ENCODE measurements at places on chromosomes 1 and 21.

GRCh38 chr1:232484856-232485255 lies 145.1 kb downstream of the SIPA1L2 start:
- DNase-seq: no peak

- DNase-seq: no peak
Observed at GRCh38 chr1:88787023-88787903, 103.2 kb downstream of the PKN2 start.

- DNase-seq: no peak
Observed at GRCh38 chr1:94666797-94667196, 125.2 kb upstream of the F3 start.

DNA sequence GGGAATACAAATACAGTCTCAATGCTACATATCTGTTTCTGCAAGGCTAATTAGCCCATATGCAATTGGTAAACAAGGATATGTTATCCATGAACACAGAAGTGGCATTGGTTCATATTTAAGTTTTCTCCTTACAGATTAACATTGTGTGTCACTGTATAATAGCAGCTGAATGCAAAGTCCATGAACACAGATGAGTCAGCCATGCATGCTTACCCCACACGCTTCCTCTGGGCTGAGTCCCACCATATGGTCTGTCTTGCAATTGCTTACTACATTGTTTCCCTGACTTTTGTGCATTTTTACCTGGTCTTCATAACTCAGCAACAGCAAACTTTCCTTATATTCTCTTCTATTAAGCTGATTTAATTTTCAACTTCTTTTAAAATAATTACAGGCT lies 41.5 kb upstream of the TSNAX start:
- no peak for DNase-seq

DNA sequence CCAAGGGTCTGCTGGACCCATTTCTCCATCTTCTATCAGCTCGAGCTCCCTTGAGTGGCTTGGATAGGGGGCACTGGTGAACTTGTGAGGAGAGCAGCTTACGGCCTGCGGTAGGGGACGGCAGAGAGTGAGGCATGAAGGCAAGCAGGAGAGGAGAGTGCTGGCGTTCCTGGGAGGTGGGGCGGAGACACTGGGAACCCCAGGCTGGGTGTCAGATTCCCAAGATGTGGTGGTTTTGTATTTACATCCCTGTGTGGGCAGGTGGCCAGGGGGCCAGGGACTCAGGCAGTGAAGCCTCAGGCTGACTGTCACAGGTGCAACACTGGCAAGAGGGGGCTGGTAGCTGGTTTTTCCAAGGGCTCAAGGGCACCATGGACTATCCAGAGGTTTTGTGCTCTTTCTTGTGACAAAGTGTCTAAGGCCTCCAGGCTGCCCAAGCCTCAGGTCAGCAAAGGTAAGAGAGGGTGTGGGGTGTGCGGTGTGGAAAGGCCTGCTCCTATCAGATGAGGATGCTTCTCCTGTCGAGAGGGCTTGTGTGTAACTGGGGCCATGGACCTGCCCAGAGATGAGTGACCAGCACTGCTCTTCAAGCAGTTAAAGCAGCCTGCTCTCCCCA lies 45.1 kb upstream of the ROR1 start:
- no peak for DNase-seq

GRCh38 chr1:44785501-44786137 lies 2.4 kb downstream of the BEST4 start:
- DNase-seq: no peak

DNA sequence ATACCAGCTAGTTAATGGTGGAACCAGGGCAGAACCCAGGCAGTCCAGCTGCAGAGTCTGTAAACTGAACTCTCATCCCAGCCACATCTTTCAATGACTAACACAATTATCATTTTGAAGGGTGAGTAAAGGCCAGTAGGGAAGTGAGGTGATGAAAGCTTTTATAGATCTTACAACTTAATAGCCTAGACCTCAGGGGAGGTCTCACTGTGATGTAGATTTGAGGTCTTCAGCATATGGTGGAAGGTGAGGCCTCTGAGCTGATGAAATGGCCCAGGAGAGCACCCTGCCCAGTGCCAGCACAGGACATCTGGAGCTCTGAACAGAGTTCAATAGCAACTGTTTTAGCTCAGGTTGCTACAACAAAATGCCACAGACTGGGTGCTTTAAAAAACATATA lies 44.8 kb upstream of the POU2F1 start:
- no peak for DNase-seq

GRCh38 chr21:15894596-15894995 lies 164.8 kb downstream of the USP25 start:
- DNase-seq: no peak

DNA sequence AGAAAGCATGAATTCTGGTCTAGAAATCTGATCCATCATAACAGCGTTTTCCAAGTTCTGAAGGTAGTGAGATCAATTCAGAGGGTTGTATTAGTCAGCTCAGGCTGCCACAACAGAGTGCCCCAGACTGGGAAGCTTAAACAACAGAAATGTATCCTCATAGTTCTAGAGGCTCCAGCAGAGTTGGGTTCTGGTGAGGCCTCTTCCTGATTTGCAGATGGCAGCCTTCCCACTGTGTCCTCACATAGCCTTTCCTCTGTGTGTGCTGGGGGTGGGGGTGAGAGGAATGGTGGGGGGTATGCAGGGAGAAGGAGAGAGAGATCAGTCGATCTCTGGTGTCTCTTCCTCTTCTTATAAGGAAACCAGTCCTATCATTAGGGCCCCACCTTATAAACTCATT lies 15.1 kb downstream of the ZBTB8B start:
- no peak for DNase-seq

GRCh38 chr1:218501161-218501560 lies 156.0 kb downstream of the TGFB2 start:
- DNase-seq: no peak

- no peak for DNase-seq
Observed at GRCh38 chr1:34696981-34697380, 57.9 kb upstream of the GJB5 start.

- DNase-seq: no peak
Observed at GRCh38 chr1:160963521-160963920, 8.9 kb upstream of the ITLN2 start.

DNA sequence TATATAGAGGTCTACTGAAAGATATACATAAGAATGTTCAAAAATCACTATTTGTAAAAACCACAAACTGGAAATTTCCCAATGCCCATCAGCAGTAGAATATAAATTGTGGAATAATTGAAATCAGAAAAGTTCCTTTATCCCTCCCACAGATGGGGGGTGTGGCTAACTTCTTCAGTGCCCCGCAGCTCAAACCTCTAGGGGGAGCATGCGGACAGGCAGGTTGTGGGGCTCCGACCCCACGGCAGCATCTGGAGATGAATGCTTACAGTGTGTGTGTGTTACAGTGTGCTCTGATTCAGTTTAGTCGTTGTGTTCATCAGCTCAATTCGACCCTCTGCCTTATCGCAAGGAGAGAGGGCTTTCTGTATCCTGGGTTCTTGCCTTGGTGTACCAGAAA lies 262.1 kb upstream of the LRRC7 start:
- DNase-seq: no peak

- DNase-seq: no peak
Observed at GRCh38 chr1:213571843-213572242, 415.9 kb upstream of the PROX1 start.

- DNase-seq: no peak
Observed at GRCh38 chr1:59364037-59364436, 67.1 kb downstream of the FGGY start.

GRCh38 chr21:42172596-42173483 lies 46.1 kb upstream of the ABCG1 start:
- DNase-seq: no peak

- no peak for DNase-seq
Observed at GRCh38 chr1:61888808-61889207, 146.5 kb downstream of the PATJ start.

DNA sequence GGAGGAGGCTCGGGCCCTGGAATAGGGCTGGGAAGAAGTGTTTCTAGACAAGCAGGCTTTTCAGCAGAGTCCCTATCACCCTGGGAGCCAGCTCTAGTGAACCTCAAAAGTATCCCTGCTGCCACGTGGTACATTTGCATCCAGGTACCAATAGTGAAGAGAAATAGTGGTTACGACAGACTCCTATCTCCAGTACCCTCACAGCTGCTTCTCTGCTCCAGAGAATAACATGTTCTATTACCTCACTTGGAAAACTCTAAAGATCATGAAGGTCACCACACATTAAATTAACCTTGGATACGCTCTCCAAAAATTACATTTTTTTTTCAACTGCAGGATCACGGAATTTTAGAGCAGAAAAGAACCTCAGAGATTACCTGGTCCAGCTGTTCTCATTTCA lies 230.4 kb upstream of the PLD5 start:
- DNase-seq: no peak

- DNase-seq: no peak
Observed at GRCh38 chr21:24823247-24823646, 784.0 kb downstream of the MRPL39 start.

GRCh38 chr1:80827666-80828065 lies 973.1 kb upstream of the ADGRL2 start:
- no peak for DNase-seq

DNA sequence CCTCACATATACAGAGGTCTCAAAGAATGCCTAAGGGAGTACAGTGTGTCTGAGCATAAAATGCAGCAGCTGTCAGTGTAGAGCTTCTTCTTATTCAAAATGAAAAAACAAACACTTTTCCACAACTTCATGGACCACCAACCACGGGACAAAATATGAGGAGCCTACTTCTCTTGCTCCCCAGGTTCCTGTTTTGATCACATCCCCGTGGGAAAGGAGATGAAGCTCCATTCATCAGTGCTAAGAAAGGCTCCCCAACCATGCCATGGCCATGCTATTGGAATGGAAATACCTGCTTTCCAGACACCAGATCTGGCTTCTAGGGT lies 383 bp downstream of the CD48 start:
- no peak for DNase-seq

DNA sequence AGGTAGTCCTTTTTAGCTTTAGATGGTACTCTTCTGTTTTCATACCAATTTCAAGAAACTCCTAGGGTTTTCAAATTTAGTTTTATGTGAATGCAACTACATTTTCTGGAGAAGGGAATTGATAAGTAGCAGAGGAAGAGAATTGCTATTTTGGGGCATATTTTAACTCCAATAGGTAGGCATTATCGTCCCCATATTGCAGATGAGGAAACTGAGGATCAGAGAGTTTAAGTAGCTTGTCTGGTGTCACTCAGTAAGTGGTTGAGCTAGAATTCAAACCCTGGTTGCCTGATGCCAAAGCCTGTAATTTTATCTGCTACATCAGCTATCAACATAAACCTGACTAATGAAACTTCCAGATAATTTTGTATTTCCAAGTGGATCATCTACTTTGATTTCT lies 1.9 kb downstream of the NFYC start:
- no peak for DNase-seq

GRCh38 chr1:161086457-161086856 lies 2.9 kb downstream of the NECTIN4 start:
- DNase-seq: no peak

GRCh38 chr1:156571261-156571852 lies 1.0 kb downstream of the IQGAP3 start:
- no peak for DNase-seq

GRCh38 chr1:158161446-158161845 lies 19.2 kb upstream of the CD1D start:
- no peak for DNase-seq

GRCh38 chr1:196148367-196148970 lies 459.8 kb downstream of the KCNT2 start:
- no peak for DNase-seq

DNA sequence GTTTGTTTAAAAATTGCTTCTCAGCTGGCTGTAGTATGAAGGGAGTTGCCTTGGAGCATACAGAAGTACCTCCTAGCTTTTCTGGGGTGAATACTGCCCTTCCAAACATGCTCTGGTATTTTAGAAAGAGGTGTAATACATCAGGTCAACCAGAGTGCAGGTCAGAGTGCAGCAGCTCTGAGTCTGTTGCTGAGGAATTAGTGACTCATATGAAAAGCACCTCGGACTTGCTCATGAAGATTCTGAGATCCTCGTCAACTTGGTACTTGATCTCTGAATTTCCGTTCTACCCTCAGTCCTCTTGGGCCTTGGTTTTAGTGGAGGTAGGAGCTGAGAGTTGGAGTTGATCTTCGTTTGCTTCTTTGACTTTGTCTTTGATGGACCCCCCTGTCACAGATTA lies 67.3 kb downstream of the NOS1AP start:
- no peak for DNase-seq

DNA sequence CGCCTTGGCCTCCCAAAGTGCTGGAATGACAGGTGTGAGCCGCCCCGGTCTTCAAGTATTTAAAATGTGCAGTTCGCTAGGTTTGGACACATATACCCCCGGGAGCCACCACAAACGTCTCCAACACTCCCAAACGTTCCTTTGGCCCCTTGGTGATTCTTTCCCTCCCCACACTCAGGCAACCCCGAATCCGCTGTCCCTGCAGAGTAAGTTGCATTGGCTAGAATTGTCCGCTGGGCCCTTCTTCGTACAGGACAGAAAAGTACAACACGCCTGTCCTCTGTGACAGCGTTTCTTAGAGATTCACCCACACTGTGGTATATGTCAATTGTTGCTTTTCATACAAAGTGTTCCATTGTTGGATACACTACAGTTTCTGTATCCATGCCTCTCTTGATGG lies 3.2 kb upstream of the PERM1 start:
- no peak for DNase-seq

- no peak for DNase-seq
Observed at GRCh38 chr1:30185313-30185712, 538.1 kb downstream of the MATN1 start.

DNA sequence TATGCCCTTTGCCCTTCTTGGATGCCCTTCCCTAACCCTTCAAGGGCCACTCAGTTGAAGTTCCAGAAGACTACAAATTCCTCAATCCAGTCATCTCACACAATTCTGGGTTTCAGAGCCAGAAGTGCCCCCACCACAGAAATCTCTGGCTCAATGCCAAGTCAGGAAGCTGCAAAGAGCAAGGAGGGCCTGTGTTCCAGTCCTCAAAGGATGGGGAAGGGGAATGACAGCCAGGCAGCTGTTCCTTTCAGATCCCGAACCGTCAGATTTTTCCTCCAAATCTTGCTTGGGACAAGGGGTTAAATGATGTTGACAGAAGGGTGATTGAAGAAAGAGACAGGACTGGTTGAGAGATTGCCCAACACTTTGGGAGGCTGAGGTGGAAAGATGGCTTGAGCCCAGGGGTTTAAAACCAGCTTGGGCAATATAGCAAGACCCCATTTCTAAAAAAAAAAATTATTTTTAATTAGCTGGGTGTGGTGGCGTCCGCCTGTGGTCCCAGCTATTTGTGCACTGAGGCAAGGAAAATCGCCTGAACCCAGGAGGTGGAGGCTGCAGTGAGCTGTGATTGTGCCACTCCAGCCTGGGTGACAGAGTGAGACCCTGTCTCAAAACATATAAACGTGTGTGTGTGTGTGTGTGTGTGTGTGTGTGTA lies 716 bp upstream of the HPDL start:
- no peak for DNase-seq
